ENCODE measurements at places on chromosomes 12 and 14.

- DNase-seq, result no peak
Measured at GRCh38 chr12:67892259-67893021, 96.8 kb upstream of the IFNG-AS1 start.

DNA sequence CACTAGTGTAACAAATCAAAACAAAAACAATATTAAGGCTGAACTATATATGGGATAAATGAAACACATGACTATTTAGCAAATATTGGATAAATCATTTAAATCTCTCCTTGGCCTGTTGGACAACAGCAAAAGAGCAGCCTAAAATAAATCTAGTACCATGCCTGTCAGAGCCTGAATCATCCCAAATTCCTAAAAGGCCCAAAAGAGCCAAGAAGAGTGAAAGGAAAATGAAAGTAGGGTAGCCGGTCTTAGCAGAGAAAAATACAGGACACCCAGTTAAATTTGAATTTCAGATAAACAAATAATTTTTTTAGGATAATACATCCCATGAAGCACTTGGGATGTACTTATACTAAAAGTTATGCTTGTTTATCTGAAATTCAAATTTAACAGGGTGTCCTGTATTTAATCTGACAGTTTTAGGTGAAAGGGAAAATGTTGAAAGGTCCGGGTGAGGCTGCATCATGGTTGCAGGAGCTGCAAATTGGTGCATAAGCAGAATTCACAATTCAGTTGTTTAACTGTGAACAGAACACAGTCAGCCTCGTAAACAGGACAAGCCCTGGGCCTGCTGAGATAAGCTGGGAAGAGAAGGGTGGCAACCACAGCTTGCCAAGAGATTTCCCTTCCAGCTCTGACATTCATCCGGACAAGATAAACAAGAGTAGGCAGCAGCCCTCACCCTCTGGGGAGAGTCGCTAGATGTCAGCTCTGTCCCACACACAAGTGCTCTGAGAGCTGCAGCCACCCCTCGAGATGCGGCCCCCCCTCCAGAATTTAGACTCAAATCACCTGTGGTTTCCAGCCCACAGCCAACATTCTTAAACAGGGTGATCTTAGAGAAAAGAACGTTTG lies 30.3 kb downstream of the DMAC2L start:
- peak; percentile 34 for DNase-seq

- no peak for DNase-seq
Measured at GRCh38 chr14:103204852-103205540, 81.7 kb downstream of the TNFAIP2 start.

- no peak for DNase-seq
Measured at GRCh38 chr12:87025976-87026375, 769.8 kb upstream of the MGAT4C start.

DNA sequence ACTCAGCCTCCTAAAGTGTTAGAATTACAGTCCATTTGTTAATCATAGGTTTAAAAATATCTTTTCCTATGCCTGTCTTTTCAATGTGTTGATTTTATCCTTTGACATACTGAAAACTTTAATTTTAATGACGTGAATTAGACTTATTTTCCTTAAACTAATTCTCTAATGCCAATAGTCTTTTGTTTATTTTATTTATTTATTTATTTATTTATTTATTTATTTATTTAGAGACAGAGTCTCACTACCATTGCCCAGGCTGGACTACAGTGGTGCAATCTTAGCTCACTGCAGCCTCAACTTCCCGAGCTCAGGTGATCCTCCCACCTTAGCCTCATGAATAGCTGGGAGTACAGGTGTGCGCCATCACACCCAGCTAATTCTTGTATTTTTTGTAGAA lies 694.5 kb downstream of the TRHDE start:
- DNase-seq, result no peak
